ENCODE measurements at places on chromosomes 3 and 15. TPM values are rescaled to one million over a fixed set of nuclear protein-coding genes. Genes with fewer than 3 reads are reported as not detected.

GRCh38 chr3:17433876-17434275 is 308.6 kb downstream of the TBC1D5 start:
- no peak for DNase-seq

- DNase-seq: peak; percentile 91
These were observed 87.0 kb upstream of the ALDH1L1 start for GRCh38 chr3:126267169-126267975.

GRCh38 chr3:157087373-157087772 is 72.6 kb downstream of the CCNL1 start:
- no peak for DNase-seq

DNA sequence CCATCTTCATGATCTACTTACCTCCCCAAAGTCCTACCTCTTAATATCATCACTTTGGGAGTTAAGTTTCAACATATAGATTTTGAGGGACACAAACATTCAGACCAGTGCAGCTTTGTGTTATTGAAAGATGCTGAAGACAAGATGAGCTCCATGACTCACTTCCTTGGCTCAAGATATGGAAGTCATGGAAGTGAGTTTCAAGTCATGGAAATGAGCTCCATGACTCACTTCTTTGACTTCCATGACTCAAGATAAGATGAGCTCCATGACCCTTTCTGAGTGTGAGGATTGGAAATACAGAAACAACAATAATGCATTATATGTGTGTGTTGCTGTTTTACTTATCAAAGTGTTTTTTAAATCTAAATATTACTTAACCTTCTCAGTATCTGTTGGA is 170.2 kb upstream of the TPRG1 start:
- no peak for DNase-seq

GRCh38 chr3:141796889-141797781 is 33.9 kb downstream of the GRK7 start:
- no peak for DNase-seq

GRCh38 chr15:41919201-41919820 is 25.5 kb upstream of the SPTBN5 start:
- DNase-seq: no peak

The PLSCR5 gene
- total RNA-seq: 2.9 TPM

All from spinal cord (tissue), 10 donors.